ENCODE measurements at places on chromosomes 6 and 20.

DNA sequence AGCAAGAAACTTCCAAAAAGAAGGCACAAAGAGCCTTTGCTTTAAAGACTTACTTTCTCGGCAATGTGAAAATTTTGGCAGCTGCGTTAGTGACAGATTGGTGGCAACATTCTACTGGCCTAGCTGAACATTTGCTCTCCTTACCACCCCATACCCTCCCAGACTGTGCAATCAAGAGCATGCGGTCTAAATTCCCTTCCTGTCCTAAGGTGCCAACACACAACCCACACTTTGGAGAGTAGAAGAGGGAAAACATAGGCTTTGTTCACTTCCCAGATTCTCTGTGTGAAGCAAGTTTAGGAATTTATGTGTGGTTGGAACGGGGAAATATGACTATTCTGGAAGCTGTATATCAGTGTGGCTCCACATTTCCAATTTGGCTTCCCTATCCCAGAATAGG is 29.8 kb upstream of the NEDD9 start:
- no peak for DNase-seq

DNA sequence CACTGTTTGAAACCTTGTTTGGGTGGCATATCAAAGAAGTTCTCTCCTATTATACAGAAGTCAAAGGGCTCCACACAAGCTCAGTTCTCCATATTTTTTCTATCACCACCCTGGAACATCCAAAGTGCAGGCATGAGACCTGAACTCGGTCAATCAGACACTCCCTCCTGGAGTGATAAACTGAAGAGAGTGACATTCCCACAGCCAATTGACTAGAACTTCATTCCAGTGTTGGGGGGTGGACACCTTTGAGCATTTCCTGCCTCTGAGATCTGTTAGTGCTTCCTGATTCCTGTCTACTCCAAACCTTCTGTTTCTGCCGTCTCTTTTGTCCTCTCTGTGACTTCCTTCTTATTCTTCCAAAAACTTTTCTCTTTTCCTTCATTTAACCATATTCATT is 220.7 kb upstream of the NOX3 start:
- no peak for DNase-seq

DNA sequence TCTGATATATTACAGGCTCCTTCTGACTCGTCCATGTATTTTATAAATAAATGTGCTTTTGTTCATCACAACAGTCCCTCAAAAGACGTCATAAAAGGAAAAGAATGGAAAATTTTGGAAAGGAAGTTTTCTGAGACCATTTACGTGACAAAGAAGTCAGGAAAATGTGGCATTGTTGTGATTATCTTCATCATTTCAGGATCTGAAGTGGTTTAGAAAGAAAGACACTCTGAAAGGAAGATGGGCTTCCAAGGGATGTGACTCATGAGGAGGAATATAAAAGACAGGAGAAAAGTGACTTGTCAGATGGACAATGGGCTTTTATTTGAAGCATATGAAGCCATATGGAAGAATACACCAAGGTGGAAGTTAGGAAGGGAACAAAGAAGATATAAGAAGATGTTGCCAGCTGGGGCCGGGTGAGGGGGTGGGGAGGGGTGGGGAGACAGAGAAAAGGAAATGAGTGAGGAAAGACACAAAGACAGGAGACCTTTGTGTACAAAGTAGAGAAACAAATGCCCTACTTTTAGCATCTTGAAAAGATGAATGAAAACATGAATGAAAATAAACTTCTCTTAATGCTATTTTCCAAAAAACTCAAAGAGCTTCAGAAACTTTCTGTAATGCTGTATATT is 190.3 kb upstream of the PREP start:
- no peak for DNase-seq

- DNase-seq = no peak
Observed at GRCh38 chr6:23250556-23250955, 681.2 kb downstream of the HDGFL1 start.

GRCh38 chr20:62087227-62087626 is 21.5 kb upstream of the TAF4 start:
- DNase-seq = no peak

GRCh38 chr20:20887593-20888265 is 175.3 kb upstream of the RALGAPA2 start:
- DNase-seq = no peak

- no peak for DNase-seq
Observed at GRCh38 chr6:72649032-72649984, 27.4 kb downstream of the KCNQ5 start.

- DNase-seq = no peak
Observed at GRCh38 chr6:16985513-16986284, 116.2 kb upstream of the STMND1 start.

- no peak for DNase-seq
Observed at GRCh38 chr6:151185148-151185547, 54.6 kb upstream of the AKAP12 start.

DNA sequence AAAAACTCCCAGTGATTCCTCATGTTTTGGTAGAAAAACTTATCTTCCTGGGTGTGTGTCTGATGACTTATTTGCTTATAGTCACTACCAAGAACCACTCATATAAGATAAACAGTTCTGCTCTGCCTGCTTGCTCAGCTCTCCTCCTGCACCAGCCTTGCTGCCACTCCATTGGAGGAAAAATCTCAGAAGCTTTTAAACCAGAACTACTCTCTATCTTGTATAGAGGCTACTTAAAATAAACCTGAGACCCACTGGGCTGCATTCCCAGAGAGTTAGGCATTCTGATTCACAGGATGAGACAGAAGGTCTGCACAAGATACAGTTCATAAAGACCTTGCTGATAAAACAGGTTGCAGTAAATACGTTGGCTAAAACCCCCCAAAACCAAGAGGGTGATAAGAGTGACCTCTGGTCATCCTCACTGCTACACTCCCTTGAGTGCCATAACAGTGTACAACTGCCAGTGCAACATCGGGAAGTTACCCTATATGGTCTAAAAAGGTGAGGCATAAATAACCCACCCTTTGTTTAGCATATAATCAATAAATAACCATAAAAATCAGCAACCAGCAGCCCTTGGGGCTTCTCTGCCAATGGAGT is 728.3 kb downstream of the EPHA7 start:
- no peak for DNase-seq

All from CD4-positive, alpha-beta T cell treated with Interleukin-4 for 4 hours (primary cell).